Fibroblast of lung (primary cell): ENCODE measurements at places on chromosomes 7 and 10. TPM values are rescaled to one million over a fixed set of nuclear protein-coding genes. Genes with fewer than 3 reads are reported as not detected.

GRCh38 chr10:101682172-101682825 lies 12.7 kb downstream of the FBXW4 start:
- H3K4me1 ChIP-seq = no peaks in the 10 kb centered on the region
- DNase-seq = no peak
- H3K27me3 ChIP-seq = no peaks in the 10 kb centered on the region
- H3K27ac ChIP-seq = no peak overlapping the region

- H3K4me3 ChIP-seq = no peak overlapping the region
- no peaks in the 10 kb centered on the region for H3K36me3 ChIP-seq
- H3K4me1 ChIP-seq = no peaks in the 10 kb centered on the region
- H3K27ac ChIP-seq = no peak overlapping the region
- H3K27me3 ChIP-seq = no peaks in the 10 kb centered on the region
These were observed 319.3 kb downstream of the CAMK1D start for GRCh38 chr10:12668634-12669033.

DNA sequence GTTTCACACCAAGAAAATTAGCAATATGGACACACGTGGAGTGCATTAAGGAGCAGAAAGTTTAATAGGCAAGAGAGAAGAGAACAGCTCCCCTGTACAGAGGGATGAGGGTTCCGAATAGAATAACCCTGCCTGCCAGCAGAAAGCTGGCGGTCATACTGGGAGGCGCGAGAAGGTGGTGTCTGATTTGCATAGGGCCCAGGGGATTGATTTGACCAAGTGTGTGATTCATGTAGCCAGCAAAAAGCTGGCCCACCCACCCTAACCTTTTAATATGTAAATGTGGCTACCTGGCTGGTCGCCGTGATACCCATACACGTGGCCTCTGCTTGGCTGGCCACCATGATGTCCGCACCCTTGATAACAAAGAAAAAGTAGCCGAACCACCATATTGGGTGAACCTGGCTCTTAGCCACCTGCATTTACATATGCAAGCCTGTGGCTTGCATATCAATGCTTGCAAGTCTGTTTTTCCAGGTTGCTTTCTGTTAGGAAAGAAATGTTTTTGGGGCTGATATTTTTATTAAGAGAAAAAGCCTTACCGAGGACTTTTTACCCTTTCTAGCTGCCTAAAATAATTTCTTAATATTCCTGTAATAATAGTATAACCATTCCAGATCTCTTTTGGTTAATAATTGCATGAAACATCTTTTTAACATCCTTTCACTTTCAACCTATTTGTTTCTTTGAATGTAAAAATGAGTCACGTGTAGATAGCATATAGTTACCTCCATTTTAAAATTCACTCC lies 20.5 kb upstream of the VWDE start:
- no peaks in the 10 kb centered on the region for H3K27me3 ChIP-seq
- DNase-seq = peak; percentile 38
- H3K4me3 ChIP-seq = no peak overlapping the region
- H3K27ac ChIP-seq = no peak overlapping the region
- H3K36me3 ChIP-seq = no peaks in the 10 kb centered on the region

GRCh38 chr10:49359349-49360270 lies 36.3 kb downstream of the DRGX start:
- DNase-seq = no peak
- H3K27ac ChIP-seq = no peak overlapping the region
- no peak overlapping the region for H3K4me3 ChIP-seq
- H3K4me1 ChIP-seq = no peaks in the 10 kb centered on the region

- peak overlapping the region; percentile 87 for H3K4me3 ChIP-seq
- no peaks in the 10 kb centered on the region for H3K4me1 ChIP-seq
- H3K27ac ChIP-seq = peak overlapping the region; percentile 71
These were observed 1.1 kb downstream of the ACTR1A start for GRCh38 chr10:102501201-102502028.

GRCh38 chr7:4659551-4660286 lies 22.4 kb upstream of the FOXK1 start:
- DNase-seq = no peak
- H3K4me1 ChIP-seq = peaks cover 3% of the 10 kb centered on the region
- no peak overlapping the region for H3K27ac ChIP-seq
- H3K4me3 ChIP-seq = no peak overlapping the region

- H3K27me3 ChIP-seq = no peaks in the 10 kb centered on the region
- no peak for DNase-seq
- no peak overlapping the region for H3K27ac ChIP-seq
- no peaks in the 10 kb centered on the region for H3K4me1 ChIP-seq
These were observed 111.9 kb upstream of the FAM20C start for GRCh38 chr7:80259-81067.

The TMEM176A gene
- 14.2 and 61.1 TPM in 2 replicates for total RNA-seq

GRCh38 chr10:22712956-22713852 lies 1.2 kb downstream of the PIP4K2A start:
- no peak for DNase-seq
- no peaks in the 10 kb centered on the region for H3K27me3 ChIP-seq
- peak overlapping the region; percentile 52 for H3K27ac ChIP-seq
- H3K4me3 ChIP-seq = peak overlapping the region; percentile 81

DNA sequence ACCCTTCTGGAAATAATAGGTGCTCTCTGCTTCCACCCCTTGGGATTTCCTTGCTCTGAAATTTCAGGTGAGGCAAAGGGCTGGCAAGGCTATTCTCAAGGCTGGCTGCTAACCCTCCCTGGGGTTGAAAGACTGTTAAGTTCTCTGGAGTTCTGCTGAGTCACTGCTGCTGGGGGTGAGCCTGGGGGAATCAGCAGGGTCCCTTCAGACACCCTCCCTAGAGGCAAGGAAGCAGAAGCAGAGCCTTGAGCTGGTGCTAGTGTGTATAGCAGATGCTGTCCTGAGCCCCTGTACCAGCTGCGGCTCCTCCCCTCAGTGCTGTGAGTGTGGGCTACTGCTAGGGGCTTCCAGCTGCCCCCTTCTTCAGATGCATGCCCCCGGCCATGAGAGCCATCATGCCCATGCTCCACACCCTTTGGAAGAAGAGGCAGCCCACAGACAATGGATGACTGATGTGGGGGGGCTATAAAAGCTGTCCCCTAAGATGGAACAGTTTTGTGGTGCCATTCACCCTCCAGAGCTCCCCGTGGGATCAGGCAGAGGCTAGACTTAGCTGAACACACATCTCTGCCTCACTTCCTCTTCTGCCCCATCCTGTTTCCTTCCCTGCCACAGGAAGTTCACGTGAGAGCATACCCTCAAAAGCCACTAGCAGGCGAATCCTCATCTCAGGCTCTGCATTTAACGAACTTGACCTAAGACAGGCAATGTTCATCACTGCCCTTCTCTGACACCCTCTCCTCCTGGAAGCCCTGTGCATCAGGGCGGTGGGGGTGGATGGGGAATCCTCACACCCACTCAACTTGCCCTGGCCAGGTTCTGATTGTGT lies 91.8 kb downstream of the SH3PXD2A start:
- no peaks in the 10 kb centered on the region for H3K36me3 ChIP-seq
- peaks cover 37% of the 10 kb centered on the region for H3K4me1 ChIP-seq
- no peak overlapping the region for H3K4me3 ChIP-seq
- DNase-seq = no peak

- no peak overlapping the region for H3K27ac ChIP-seq
- peak; percentile 63 for DNase-seq
- no peaks in the 10 kb centered on the region for H3K36me3 ChIP-seq
- H3K4me1 ChIP-seq = peaks cover 9% of the 10 kb centered on the region
These were observed 51.3 kb downstream of the MDFIC start for GRCh38 chr7:114973147-114973546.

GRCh38 chr10:118272149-118272721 lies 69.9 kb downstream of the FAM204A start:
- peak; percentile 18 for DNase-seq
- peak overlapping the region; percentile 16 for H3K4me3 ChIP-seq
- H3K4me1 ChIP-seq = no peaks in the 10 kb centered on the region
- no peak overlapping the region for H3K27ac ChIP-seq
- H3K27me3 ChIP-seq = no peaks in the 10 kb centered on the region

GRCh38 chr7:132154248-132154647 lies 422.0 kb downstream of the PLXNA4 start:
- no peak overlapping the region for H3K4me3 ChIP-seq
- DNase-seq = no peak
- H3K27me3 ChIP-seq = no peaks in the 10 kb centered on the region

DNA sequence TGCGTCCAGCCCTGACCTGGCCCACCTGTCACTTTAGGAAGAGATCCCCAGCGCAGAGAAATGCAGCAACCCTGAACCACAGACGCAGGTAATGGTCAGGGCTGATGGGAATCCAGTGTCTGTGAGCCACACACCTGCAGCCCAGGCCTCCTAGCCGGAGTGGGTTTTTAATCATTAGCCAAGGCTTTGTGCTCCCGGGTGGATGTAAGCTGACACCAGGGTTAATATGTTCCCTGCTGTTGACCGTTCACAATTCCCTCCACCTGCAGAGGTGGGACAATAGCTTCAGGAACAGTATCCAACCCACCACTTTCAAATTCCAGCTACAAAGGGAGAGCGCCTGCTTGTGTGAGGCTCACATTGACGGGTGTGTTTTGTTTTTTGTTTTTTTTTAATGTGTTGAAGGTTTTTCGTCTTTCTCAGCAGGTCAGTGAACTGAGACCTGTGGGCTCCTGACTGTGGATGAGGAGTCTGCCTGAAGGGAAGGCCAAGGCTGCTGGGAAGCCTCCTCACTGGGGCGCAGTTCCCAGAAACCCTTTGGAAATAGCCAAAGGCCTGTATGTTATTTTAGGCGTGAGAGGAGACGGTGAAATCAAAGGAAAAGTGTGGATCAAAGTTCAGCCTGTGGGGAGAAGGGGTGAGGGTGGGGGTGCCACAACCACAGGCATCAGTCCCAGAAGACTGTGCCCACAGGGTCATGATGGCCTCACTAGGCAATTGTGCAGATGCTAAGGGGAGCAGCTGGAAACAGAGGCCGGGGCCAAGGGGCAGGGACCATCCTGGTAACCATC lies 111.1 kb downstream of the TNS3 start:
- no peak overlapping the region for H3K4me3 ChIP-seq
- H3K36me3 ChIP-seq = peaks cover 2% of the 10 kb centered on the region
- H3K4me1 ChIP-seq = peaks cover 10% of the 10 kb centered on the region

DNA sequence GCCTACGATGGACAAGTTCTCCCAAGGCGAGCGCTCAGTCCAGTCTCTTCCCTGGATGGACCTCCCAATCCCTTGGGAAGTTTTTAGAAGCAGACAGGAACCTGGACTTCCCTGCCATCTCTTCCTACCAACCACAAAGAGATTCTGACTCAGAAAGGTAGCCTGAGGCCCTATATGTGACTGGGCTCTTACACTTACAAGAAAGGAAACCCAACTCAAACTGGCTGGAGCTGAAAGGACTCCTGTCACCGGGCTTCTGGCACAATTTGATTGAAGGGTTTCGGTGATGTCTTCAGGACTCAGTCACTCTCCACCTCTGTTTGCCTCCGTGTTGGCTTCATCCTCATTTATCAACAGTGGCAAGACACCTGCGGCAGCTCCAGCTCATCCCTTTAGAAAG lies 3.7 kb upstream of the COL13A1 start:
- no peak for DNase-seq
- H3K27ac ChIP-seq = no peak overlapping the region
- H3K4me3 ChIP-seq = no peak overlapping the region
- H3K27me3 ChIP-seq = peaks cover 7% of the 10 kb centered on the region

DNA sequence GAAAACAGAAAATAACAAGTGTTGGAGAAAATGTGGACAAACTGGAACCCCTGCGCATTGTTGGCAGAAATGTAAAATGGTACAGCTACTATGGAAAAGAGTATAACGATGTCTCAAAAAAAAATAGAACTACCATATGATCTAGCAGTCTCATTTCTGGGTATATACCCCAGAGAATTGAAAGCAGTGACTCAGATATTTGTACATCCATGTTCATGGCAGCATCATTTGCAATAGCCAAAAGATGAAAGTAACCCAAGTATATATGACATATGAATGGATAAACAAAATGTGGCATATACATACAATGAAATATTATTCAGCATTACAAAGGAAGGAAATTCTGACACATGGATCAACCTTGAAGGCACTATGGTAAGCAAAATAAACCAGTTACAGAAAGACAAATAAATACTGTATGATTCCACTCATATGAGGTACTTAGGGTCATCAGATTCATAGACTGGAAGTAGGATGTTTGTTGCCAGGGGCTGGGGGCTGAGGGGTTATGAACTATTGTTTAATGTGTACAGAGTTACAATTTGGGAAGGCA lies 4.9 kb downstream of the NRCAM start:
- no peak for DNase-seq
- no peaks in the 10 kb centered on the region for H3K4me1 ChIP-seq
- H3K27ac ChIP-seq = no peak overlapping the region
- no peak overlapping the region for H3K4me3 ChIP-seq
- peaks cover 8% of the 10 kb centered on the region for H3K27me3 ChIP-seq
- H3K36me3 ChIP-seq = no peaks in the 10 kb centered on the region

GRCh38 chr7:45007106-45007505 lies 7.1 kb downstream of the CCM2 start:
- peaks cover 2% of the 10 kb centered on the region for H3K36me3 ChIP-seq
- no peak overlapping the region for H3K27ac ChIP-seq
- no peak for DNase-seq
- no peak overlapping the region for H3K4me3 ChIP-seq
- no peaks in the 10 kb centered on the region for H3K27me3 ChIP-seq

The EEF1AKMT2 gene
- 14.4 and 20.5 TPM in 2 replicates for total RNA-seq

DNA sequence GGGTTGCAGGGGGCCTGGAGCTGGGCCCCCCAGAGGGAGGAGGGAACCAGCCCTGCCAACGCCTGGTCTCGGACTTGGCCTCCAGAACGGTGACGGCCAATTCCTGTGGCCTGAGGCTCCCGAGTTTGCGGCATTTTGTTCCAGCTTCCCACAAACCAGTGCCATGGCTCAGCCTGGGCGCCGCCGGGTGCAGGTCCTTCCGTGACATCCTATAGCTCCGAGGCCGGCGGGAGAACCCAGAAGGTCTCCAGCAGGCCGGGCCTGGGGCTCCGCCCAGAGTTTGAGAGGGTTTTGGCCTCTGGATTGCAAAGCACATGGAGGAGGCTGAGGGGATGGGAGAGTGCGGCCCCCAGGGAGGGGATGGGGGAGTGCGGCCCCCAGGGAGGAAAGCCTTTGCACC lies 92.6 kb downstream of the UNCX start:
- H3K4me3 ChIP-seq = no peak overlapping the region
- H3K27me3 ChIP-seq = no peaks in the 10 kb centered on the region
- no peaks in the 10 kb centered on the region for H3K36me3 ChIP-seq
- H3K4me1 ChIP-seq = no peaks in the 10 kb centered on the region
- no peak overlapping the region for H3K27ac ChIP-seq

DNA sequence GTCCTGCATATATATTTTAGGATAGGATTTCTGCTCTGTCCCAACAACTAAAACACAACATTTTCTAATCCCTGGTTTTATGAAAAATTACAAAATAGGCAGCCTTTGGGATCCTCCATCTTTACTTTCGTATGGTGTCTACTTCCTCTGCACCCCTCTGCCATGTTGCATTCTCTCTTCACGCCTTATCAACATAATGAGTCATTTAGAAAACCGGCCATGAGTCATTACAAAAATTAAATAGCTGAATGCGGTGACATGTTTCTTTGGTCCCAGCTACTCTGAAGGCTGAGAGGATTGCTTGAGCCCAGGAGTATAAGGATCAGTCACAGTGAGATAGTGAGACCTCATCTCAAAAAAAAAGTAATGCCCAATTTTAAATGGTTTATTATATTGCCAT lies 148.1 kb upstream of the CELF2 start:
- H3K27ac ChIP-seq = no peak overlapping the region
- no peak overlapping the region for H3K4me3 ChIP-seq
- DNase-seq = peak; percentile 78
- H3K27me3 ChIP-seq = no peaks in the 10 kb centered on the region
- H3K4me1 ChIP-seq = peaks cover 13% of the 10 kb centered on the region

The LFNG gene
- 0.33 and 0.77 TPM in 2 replicates for total RNA-seq
